Suprapubic skin (tissue), 4 donors: ENCODE measurements at places on chromosomes 12 and 14. TPM values are rescaled to one million over a fixed set of nuclear protein-coding genes. Genes with fewer than 3 reads are reported as not detected.
A peak's percentile ranks its signal among the peaks of the same experiment; 100 is the strongest.

SRRM4 gene
- not detected for total RNA-seq

DNA sequence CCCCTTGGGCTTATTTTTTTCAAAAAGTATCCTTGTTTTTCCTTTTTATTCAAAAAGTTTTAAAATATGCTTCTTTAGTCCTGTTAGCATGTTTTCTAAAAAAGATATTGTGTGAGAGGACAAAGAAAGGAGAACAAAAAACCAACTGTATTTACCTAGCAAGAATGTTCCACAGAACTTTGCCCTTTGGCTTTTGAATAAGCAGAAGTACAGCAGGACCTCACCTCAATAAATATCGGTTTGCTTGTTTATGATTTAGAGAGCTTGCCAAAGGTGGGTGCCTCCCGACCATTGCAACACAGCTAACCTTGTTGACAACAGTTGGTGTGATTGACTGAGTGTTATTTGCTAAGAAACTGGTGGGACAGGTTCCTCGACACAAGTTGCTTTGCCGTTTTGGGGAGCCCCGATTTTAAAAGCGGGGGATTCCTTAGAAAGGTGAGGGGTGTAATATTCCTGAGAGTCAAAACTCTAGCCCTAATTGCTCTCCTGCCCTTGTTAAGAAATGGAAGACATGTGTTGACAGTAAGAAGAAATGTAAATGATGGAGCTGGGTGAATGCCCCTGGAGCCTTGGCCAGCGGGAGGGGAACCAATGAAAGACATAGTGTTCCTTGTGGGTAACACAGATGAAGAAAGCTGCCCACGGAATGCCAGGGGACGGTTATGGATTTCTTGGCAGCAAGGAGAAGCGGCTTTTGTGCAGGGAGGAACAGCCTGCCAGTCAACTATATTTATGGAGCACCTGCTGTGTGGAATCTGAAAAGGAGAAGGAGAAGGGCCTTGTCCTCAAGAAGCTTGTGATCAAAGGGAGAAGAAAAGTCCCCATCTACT, 13.7 kb downstream of the MYBPC1 start:
- DNase-seq, result no peak

CIT gene
- 20.3 TPM for total RNA-seq

TAS2R19 gene
- total RNA-seq, result 2.5 TPM

DNA sequence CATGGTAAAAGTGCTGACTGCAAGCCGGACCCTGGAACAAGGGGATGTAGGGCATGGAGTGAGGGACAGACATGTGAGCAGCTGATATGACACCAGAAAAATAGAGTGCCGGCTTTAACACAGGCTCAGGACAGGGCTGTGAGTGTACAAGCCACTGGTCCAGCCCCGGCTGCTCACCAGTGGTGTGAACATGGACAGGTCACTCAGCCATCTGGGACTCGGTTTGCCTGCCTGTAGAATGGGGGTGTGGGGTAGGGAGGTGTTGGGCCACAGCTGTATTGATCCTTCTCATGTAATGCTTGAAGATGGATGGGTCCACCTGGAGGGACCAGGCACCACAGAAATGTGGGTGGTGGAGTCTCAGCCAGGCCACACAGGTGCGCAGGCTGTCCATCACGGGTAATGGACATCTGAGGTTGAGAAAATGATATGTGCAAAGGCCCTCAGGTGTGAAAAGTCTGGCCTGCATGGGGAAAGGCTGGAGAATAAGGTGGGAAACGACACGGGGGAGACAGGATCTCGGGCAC, 10.6 kb upstream of the KRT74 start:
- no peak for DNase-seq

DNA sequence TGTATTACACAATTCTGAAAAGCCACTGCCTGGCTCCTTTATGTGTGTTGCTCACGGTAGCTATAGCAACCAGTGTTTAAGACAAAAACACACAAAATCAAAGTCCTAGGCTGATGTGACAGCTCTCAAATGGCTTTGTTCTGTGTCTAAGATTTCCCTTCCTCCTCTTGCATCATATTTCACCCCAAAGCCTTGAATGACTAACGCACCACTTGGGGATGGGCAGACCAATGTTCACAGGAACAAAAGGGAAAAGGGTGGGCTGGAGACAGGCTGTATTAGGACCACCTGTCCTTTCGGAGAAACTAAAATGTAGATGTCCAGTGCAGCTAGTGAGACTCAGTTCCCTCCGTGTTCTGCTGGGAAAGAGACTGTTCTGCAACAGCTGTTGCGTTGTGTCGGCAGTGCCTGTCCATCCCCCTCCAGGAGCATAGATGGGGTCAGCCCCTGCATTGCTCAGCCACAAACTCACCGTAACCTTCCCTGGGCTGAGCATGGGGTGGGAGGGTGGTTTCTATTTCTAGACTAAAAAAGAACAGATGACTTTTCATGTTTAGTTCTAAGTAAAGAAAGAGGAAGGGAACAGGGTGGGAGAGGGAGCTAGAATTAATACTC, 26.8 kb upstream of the DAAM1 start:
- no peak for DNase-seq

GRCh38 chr12:96091833-96092232, 56.4 kb upstream of the LTA4H start:
- DNase-seq, result no peak

TCL1A gene
- total RNA-seq, result not detected

GRCh38 chr12:111546758-111547383, 52.2 kb downstream of the ATXN2 start:
- no peak for DNase-seq

AACS gene
- total RNA-seq, result 80.8 TPM

TAS2R50 gene
- total RNA-seq, result 4.8 TPM

DNA sequence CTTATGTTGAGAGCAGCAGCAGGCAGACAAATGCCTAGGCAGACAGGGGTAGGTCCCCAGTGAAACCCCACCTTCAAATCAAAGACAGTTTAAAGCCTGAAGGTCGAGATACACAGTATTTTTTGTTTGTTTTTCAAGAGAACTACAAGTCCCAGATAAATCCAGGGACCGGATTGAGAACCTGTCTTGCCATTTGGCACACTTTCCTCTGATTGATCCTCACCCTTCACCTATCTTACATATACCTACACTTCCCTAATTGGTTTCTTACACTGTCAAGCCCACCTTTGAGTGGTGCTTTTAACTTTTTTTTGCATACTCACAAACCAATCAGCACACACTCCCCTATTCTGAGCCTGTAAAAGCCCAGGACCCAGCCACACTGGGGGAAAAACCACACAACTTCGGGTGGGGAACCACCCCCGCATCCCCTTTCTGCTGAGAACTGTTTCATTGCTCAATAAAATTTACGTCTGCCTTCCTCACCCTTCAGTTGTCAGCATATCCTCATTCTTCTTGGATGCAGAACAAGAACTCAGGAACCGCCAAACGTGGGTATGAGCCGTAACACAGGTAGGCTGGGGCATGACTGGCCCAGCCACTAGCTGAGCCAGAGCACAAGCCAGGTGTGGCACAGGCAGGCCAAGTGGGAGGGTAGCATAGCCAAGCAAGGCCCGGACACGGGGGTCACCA, 11.1 kb downstream of the DICER1 start:
- DNase-seq, result no peak

GRCh38 chr12:89468648-89469326, 55.8 kb downstream of the GALNT4 start:
- no peak for DNase-seq

GRCh38 chr12:10562306-10562933, 51.0 kb downstream of the MAGOHB start:
- no peak for DNase-seq

DNA sequence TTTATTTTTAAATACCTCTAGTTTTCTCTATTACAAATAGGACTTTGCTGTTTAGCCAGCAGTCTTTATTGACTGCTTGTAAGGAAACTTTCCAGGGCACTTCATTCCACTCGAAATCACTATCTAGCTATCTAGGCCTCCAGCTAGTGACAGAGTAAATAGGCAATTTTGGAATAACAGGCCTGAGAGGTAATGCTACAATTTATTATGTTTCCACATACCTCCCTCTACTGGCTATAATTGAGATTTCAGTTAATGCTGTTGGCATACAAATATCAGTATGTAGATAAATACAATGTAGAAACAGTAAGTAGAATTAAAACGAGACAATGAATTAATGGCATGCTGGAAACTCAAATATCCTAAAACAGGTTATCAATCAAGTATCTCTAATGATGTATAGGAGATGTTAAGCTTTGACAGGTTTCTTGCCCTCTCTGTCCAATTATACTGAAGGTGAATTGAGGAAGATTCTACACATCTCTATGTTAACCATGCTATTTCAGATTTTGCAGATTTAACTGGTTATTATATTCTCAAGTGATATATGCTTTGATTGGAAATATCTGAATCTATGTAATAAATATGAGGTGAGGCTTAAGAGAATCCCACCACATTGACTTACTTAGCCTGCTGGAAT, 7.2 kb downstream of the DTD2 start:
- DNase-seq, result no peak

DNA sequence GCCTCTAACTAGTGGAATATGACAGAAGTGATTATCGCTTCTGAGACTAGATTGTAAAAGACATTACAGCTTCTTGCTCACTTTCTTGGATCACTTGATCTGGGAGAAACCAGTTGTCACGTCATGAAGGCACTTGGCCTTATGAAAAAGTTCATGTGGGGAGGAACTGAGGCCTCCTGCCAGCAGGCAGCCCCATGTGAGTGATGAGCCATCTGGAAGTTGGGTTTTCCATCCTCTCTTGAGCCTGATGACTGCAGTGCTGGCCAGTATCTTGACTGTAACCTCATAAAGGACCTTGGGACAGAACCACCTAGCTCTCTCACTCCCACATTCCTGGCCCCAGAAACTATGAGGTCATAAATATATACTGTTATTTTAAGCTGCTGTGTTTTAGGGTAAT, 28.0 kb downstream of the TTLL5 start:
- no peak for DNase-seq

DNA sequence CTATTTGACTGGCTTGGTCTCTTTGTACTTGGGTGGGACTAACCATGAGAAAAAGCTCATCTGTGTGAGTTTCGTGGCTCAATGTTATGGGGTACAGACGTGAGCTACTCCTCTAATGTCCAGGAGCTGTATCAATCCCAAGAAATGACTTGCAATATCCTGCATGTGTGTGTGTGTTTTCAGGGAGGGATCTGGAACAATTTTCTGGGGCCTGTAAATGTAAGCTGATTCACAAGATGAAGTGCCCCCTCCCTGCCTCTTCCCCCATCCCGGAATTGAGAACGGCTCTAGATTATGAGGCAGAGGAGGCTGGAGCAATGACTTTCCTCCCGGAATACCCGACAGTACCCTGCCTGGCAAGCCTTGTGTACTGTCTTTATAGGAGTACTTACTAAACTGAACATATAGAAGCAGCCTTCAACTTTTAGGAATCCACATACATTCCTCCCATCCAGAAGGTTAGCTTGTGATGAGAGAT, 53.9 kb downstream of the TMX1 start:
- no peak for DNase-seq

DNA sequence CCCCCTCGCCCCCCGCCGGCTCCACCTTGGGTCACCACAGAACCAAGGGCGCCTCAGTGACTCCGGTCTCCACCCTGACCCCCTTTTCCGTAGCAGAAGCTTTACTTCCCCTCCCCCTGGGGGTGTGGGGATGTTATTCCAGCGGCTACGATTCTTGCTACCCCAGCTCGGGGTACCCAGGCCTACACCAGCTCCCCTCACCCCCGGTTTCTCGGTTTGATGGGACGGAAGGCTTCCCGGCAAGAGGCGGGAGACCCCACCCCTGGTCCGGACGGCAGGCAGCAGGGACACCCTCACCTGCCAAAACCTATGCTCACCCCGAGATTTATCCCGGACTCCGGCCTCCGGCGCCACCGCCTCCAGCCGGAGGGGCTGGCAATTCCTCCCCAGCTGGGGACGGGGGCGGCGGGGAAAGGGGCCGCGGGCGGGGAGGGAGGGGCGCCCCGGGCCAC, 619 bp downstream of the RAB15 start:
- DNase-seq, result no peak

DNA sequence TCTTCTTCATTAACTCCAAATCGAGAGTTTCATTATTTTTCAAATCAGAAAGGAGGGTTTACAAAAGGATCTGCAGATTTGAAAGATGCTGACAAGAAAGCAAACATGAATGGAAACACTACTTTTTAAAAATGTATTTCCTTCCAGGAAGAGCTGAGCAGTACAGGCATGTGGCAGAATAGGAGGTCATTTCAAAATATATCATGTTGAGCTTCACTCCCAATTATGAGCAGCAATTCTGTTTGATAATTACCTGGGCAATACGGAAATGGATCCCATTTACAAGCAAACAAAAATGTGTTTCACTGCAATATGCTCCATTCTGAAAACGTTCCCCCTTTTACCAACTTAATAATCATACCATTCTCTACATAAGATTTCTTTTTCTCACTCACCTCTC, 147.7 kb upstream of the BCL2L14 start:
- no peak for DNase-seq

GRCh38 chr14:26276757-26277156, 321.1 kb downstream of the NOVA1 start:
- no peak for DNase-seq

GRCh38 chr14:94643316-94644101, 31.3 kb downstream of the SERPINA3 start:
- DNase-seq, result peak; percentile 38

GRCh38 chr12:39116861-39117260, 211.5 kb upstream of the CPNE8 start:
- DNase-seq, result no peak

DNA sequence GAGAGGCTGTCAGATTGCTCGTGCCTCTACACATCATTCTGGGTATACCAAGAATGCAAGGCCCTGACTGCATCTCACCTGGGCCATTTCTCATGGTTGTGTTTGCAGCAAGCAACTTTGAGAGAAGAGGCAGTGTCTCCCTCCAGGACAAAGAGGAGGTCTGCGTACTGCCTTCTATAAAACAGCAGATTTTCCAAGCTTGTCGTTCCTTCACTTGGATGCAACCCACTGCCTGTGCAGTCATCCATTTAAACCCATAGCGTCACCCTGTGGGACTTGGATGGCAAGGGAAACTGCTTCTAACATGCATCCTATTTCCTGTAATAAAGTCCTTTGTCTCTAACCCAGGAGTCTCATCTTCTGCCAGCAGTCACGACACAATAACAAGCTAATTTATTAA, 1.3 kb downstream of the POMT2 start:
- DNase-seq, result peak; percentile 16

GRCh38 chr14:61467296-61467695, 145.9 kb downstream of the PRKCH start:
- DNase-seq, result no peak

DNA sequence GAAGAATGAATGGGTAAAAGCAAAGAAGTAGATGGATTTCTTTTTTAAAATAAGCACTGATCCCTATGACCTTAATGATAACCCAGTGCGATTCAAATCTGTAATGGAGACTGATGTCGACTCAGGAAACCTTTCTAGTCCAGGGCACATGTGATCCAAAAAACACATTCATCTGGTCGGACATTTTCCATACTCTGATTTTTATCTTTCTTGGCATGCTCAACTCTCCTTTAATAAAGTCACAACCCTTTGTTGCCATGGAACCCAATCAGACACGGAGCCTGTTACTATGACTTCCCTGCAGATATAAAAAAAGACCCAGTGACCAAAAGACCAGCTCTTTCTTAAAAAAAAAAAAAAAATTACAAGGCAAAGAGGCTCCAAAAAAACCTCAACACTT, 27.9 kb downstream of the TMCC3 start:
- no peak for DNase-seq
